ENCODE measurements at places on chromosomes 3 and 15.

GRCh38 chr3:193798051-193798450, 205.0 kb downstream of the OPA1 start:
- DNase-seq = no peak

GRCh38 chr15:60326343-60326742, 71.4 kb downstream of the ANXA2 start:
- DNase-seq = no peak

GRCh38 chr3:66501483-66502244, 842 bp upstream of the LRIG1 start:
- no peak for DNase-seq

GRCh38 chr15:45094358-45094730, 19.6 kb downstream of the DUOX2 start:
- no peak for DNase-seq

DNA sequence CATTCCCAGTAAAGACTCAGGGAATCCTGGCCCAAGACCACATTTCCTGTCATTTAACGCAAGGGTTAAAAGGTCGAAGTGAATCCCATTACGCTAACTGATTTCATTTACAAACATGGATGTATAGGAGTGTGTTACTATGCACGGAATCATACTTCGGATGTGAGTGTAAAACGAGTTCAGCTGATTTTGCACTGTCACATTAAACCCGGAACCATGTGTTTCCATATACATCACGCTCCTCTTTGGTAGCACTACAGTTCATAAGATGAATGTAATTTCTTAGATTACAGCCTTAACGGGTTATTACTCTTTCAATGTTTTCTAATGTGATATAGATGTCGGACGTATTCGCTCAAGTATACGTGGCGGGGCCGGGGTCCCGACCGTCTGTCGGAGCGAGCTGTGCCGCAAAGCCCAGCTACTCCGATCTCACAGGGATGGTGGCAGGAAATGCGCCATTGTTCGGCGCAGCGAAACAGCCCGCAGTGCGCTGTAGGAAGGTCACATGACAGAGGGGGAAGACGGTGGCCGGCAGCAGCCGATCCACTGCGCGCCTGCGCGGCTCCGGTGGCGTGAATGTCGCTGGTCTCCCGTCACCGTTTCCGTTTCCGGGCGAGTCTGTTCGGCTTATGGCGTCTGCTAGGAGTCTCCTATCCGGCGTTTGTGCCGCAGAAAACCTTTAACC, 97.3 kb downstream of the NPAP1 start:
- peak; percentile 9 for DNase-seq

DNA sequence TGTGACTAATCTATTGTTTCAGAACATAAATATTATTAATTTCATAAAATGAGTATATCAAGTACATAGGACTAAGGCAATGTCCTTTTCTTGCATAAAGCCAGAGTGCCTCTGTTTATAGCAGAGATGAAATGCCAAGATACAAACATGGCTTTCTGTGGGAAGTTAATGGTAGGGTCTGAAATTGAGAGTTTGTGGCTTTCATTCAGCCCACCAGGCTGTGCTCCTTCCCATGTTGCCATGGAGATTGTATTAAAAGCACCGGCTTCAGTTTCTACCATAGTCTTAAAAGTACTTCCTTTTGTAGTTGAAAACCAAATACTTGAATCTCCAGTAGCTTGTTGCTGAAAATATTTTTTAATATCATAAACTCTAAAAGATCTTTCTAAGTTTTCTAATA, 114.0 kb downstream of the LRRC28 start:
- no peak for DNase-seq

- no peak for DNase-seq
These were observed 152.4 kb downstream of the RORA start for GRCh38 chr15:61076598-61077170.

GRCh38 chr3:118705487-118706219, 329.0 kb downstream of the IGSF11 start:
- DNase-seq = no peak

DNA sequence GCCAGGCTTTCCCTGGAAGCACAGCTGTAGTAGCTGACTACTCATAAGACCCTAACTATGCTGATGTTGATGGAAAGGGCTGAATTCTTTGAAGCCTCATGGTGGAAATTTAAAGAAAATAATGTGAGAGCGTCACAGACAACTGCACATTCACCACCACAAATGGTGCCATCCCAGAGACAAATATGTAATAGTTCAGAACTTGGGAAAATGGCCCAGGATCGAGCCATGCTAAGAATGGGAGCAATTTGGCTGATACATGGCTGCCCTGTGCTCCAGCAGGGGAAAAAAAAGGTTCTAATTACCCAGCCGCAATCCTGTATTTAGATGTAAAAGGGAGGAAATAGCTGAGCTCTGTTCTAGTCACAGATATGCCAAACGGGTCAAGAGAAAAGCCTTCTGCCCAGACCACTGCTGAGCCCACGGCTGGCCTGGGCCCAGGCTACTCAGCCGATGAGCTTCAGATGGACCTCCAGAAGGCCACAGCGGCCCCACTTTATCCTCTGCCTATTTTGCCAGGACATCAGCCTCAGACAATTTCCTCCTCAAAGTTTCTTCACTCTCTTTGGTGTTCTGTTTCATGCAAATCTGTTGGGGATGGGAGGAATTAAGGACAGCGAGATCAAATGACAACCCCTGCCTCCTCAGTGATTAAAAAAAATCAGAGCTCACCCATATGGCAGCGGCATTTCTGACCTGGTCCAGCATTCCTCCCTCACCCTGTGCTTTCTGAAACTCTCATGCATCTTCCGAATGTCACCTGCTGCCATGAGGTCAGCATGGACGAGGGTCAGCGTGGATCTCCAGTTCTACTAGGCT, 54.5 kb upstream of the MEX3B start:
- no peak for DNase-seq

DNA sequence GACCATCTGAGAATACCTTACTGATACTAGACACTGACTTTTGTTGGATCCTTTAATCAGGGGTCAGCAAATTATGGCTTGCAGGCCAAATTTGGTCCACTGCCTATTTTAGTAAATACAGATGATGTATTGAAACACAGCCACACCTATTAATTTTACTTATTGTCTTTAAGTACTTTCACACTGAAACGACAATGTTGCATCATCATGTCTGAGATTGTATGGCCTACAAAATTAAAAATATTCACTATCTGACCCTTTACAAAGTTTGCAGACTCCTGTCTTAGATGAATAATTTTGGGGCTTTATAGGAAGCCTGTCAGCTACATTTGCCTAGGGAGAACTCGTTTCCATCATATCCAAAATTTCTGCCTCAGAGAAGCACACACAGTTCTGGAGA, 503.2 kb upstream of the TGFBR2 start:
- no peak for DNase-seq

DNA sequence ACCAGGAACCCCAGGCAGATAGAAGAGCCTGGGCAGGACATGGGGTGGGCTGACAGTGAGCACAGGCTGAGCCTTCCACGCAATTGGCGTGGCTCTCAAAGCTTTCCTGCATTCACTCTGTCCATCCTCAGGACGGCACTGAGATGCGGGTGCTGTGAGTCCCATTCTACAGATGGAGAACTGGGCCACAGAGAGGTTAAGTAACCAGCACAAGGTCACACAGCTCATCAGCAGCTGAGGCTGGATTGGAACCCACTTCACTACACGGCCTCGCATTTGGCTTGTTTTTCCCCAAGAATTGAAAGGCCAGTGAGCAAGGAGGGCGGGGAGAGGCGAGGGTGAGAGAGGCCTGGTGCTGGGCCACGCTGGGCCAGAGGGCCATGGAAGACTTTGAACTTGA, 36.0 kb upstream of the GRIP2 start:
- DNase-seq = no peak

- no peak for DNase-seq
These were observed 46.5 kb upstream of the PDE8A start for GRCh38 chr15:84934942-84935729.

- DNase-seq = no peak
These were observed 50.0 kb downstream of the ABCC5 start for GRCh38 chr3:183967693-183968092.

- DNase-seq = no peak
These were observed 5.4 kb downstream of the VIPR1 start for GRCh38 chr3:42507761-42508335.

DNA sequence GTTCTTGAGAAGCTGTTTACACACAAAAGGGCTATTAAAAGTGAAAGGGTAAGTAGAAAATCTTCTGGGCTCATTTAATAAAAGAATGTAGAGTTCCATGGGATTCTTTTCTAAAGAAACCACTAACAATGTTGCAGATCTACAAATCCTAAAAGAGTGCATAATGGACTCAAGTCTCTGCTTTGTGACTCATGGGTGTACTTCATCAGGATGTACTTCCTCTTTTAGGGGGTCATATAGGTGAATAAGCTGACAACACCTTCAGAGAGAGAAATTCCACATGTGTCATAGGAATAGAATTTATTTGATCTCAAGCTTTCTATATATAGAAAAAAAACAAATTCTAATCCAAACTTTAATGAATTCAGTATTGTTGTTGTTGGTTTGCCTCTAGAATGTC, 355.5 kb downstream of the TIGIT start:
- DNase-seq = no peak

Data from stimulated activated effector memory CD8-positive, alpha-beta T cell treated with anti-CD3 and anti-CD28 coated beads, Interleukin-12 subunit alpha, Interleukin-12 subunit beta, amount 100 ng/mL, for 72 hours (primary cell).